ENCODE measurements at places on chromosomes 11 and 22.

DNA sequence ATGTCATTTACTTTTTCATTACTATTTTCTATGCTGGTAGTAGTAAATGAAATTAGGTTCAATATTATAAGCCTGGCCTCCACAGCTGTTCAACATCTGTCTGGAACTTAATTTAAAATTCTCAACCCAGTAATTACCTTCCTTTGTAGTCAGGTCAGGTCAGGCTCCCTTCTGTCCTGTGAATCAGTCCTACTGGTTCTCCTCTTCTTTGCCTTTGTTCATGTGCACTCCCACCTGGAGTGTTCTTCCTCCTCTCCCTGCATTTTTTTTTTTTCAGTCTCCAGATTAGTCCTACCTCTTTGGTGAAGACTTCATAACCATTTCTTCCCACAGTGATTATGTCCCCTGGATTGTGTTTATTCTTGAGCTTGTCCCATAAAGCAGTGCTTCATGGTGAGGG is 67.9 kb downstream of the DKK3 start:
- no peak for DNase-seq

- no peak for DNase-seq
Measured at GRCh38 chr11:68471360-68472340, 11.1 kb downstream of the PPP6R3 start.

- DNase-seq = no peak
Measured at GRCh38 chr11:91802475-91802874, 422.1 kb upstream of the FAT3 start.

GRCh38 chr11:126595560-126595959 is 240.1 kb downstream of the ST3GAL4 start:
- DNase-seq = no peak

GRCh38 chr11:66011785-66012303 is at the start of gene CST6:
TSS of gene CST6 (plus strand) at chr11:66012008. CDS start at chr11:66012045, 37 bp downstream.
- no peak for DNase-seq

DNA sequence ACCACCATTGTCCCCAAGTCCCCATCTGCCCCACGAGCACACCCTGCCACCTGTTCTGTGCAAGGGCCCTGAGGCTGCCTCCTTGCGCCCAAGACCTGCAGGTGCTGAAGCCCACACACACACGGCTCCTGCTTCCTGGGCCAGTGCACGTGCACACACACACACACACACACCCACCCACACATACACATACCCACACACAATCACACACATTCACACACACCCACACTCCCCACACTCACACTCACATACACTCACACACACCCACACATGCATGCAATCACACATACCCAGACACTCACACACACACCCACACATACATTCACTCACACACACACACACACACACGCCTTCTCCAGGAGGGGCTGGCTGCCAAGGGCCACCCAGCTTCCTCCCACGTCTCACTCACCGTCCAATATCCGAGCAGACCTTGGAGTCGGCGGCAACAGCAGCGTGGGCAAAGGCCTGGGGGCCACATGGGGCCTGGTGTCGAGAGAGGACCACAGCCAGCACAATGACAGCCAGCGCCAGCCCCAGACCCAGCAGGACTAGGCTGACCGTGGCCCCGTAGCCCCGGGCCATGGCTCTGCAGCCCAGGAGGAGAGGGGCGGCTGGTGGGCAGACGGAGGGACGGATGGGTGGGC is 616 bp downstream of the GGT5 start:
- peak; percentile 77 for DNase-seq

All from muscle of back (tissue), 13 donors.